Gastroesophageal sphincter (tissue), 4 donors: ENCODE measurements at places on chromosomes 2 and 18.

GRCh38 chr2:127897531-127898211 is 11.9 kb upstream of the AMMECR1L start:
- no peak for ATAC-seq

DNA sequence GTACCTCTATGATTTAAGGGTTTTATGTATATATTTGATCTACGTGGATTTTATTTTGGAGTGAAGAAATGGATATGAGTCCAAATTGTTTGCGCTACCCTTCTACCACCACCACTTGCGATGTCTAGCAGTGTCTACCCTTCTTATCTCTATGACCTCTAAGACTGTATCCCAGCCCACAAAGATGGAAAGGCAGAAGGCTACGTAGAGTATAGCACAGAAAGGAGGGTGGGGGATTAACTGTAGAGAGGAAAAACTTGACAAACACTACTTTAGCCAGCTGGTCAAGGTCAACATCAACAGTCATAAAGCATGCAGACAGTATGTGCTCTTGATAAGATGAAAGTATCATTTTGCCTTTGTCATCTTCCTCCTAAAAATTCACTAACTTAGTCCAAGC is 14.4 kb downstream of the ITSN2 start:
- ATAC-seq: no peak

DNA sequence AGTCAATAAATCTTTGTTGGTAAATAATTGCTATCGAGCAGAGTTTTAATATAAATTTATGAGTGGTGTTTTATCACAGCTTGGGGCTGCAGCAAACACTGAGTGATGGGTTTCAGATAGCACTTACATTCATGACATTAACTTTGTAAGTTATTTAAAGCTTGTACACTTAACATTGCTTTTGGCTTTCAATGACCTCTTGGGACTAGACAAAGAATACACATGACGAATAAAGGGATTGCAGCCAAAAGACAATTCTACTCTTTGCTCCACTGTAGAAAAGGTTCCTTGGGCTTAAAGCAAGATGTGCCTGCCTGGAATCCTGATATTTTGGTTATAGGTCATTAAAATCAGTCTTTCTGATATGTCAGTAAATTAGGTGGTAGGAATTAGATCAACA is 299.5 kb downstream of the GBX2 start:
- no peak for ATAC-seq

- no peak for ATAC-seq
Measured at GRCh38 chr2:14480120-14480519, 152.4 kb upstream of the LRATD1 start.

- no peak for ATAC-seq
Measured at GRCh38 chr2:26573241-26573925, 67.8 kb downstream of the CIB4 start.

DNA sequence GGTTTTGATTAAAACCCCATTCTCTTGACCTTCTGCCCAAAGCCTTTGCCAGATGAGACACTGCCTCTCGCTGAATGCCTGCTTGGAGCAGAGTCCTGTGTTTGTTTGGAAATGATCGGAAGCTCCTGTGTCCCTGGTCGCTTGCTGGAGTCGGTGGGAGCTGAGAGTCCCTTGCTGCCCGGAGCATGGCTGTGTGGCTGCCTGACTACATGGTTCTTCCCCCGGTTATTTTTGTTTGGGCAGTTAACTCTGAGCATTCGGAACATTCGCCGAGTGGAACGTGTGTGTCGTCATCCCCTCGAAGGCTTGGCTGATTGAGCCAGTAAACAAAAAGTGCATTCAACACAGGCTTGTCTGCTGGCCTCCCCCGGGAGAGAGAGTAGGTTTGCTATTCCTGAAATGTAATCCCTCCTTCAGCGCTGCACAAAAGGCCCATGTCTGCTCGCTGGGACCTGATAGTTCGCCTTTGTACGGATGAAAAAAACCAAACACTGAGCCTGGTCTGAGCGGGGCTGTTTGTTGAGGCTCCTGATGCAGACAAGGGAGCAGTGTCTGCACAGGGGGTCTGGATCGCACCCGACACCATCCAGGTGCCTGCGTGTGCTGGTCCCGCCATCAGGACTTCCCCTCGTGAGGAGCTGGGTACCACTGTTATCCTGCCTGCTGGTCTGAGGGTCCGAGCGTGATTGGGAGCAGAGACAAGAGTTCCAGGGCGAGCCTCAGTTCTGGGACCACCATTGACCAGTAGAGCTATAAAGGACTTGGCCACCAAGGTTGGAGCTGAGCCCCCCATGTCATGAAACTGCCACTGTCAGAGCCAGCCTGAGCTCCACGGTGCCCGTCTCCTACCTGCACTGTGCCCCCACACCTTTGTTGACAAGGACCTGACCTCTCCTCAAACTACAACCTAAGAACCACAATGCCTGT is 83.8 kb downstream of the AGAP1 start:
- peak; percentile 31 for ATAC-seq

GRCh38 chr2:156704617-156705016 is 268.4 kb downstream of the GPD2 start:
- no peak for ATAC-seq

GRCh38 chr2:46246790-46247189 is 50.4 kb upstream of the EPAS1 start:
- ATAC-seq: no peak

DNA sequence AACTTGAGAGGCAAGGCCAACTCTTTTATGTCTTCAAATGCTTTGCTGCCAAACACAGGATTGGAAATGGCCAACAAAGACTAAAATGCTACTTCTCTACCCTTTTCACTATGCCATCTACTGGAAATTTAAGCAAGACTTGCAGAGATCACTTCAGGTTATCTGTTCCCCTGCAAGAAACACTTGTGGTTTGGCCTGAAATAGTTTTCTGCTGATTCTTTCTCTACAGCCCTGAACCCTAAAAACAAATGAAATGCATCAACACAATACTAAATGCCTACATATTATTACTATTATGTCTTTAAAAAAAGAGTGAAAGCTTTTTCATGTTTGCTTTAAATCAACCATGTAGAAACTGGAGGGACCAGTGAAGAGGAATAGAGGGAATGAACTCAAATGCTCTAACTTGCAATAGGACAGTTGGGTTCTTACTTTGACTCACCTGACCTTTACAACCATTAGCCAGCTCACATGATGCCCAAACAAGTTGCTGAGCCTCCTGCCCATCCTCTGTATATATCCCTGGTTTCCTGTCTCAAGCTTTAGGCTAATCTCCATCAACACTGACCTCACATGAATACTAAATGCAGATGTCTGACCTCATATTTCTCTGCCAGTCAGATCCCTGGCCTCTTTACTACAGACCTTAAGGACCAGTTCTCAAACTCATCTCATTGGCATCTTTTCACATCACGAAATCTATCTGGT is 17.5 kb upstream of the ADAM17 start:
- ATAC-seq: no peak

DNA sequence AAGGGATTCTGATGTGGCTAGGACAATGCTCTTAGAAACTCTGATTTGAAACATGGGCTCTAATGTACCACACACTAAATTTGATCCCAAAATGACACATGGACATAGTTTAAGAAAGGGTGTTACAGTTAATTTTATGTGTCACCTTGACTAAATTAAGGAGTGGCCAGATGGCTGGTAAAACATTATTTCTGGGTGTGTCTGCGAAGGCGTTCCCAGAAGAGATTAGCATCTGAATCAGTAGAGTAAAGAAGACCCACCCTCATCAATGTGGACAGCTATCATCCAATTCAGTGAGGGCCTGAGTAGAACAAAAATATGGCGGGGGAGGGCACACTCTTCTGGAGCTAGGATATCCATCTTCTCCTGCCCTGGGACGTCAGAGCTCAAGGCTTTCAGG is 283.1 kb upstream of the CHAC2 start:
- no peak for ATAC-seq

DNA sequence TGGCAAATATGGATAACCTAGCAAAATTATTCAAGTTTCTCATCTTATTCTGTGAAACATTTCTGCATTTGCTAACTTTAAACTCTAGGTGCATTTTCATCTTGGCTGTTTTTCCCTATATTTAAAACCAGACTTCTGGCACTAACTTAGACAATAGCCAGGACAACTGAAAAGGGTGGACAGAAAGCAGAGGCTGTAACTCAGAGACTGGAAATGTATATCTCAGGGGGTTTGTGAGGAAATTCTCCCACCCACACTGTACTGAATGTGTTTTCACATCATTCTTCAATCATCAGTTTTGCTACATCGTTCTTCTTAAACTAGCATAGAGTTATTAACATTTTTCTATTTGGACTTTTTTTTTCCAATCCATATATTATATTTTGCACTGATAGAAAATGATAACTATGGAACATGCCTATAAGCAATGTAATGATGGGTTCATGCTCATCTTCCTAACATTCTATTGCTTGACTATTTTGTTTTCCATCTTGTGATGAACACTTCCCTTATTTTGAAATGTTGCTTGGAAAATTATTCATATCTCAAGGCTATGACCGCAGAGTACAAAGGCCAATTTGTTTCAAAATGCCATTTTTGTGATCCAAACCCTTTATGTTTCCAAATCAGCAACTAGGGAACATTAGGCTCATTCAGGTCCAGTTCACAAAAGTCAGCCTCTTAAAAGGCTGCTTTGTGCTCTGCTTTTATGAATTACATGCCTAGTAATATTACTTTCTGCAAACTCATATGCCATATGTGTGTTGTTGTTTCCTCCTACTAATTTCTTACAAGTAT is 125.8 kb upstream of the CDH19 start:
- peak; percentile 58 for ATAC-seq

DNA sequence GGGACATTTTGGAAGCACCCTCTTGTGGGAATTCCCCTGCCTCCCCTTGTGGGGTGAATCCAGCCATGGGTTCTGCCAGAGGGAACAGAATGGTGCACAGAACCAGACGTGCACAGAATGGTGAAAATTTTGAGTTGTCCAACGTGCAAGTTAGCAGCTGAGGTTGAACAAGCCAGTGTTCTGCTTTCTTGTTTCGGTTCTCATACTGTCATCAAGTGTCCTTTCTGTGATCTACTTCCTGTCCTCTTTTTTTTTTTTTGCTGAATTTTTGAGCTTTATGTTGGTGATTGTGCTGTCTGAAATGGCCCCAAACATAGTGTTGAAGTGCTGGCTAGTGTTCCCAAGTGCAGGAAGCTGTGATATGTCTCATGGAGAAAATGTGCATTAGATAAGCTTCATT is 21.5 kb upstream of the REEP1 start:
- ATAC-seq: no peak

DNA sequence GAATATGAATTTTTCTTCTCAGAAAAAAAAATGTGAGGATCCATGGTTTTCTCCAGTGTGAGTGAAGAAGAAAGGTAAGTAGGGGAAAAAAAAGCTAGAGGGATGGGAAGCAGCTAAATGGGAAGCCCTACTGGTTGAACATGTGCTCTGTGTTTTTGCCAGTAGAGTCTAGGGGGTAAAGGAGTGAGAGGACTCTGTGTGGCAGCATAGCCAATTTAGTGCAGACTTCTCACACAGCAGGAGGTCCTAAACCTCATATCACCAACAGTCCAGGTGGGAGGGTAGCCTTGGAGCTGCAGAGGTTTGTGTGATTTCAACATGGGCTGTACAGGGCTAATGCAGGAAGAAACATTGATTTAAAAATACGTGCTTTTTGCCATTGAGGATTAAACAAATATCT is 334.5 kb upstream of the SPHKAP start:
- ATAC-seq: no peak

- peak; percentile 50 for ATAC-seq
Measured at GRCh38 chr18:49225160-49225559, 235.3 kb downstream of the DYM start.

GRCh38 chr2:84458551-84459017 is 496 bp downstream of the SUCLG1 start:
- ATAC-seq: no peak

- no peak for ATAC-seq
Measured at GRCh38 chr18:57343833-57344232, 8.5 kb upstream of the ST8SIA3 start.
